Activated CD8-positive, alpha-beta memory T cell treated with anti-CD3 and anti-CD28 coated beads for 1 hour (primary cell): ENCODE measurements at places on chromosomes 2 and 18.

DNA sequence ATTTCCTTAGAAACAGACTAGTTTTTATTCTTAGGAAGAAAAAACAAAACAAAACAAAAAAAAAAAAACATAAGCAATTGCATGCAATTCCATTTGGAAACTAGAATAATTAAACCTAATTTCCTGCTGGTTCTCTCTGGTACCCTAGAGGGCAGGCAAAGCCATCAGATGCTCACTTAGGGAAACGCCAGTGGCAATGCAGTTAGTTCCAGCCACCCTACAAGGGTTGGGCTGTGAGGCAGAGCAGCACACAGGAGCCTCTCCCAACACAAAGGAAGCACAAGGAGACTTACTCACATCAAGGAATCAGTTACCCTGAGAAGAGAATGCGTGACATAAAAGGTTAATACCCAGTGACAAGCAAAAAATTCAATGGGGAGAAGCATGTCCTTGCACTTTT is 28.8 kb downstream of the CCDC93 start:
- no peak for DNase-seq

DNA sequence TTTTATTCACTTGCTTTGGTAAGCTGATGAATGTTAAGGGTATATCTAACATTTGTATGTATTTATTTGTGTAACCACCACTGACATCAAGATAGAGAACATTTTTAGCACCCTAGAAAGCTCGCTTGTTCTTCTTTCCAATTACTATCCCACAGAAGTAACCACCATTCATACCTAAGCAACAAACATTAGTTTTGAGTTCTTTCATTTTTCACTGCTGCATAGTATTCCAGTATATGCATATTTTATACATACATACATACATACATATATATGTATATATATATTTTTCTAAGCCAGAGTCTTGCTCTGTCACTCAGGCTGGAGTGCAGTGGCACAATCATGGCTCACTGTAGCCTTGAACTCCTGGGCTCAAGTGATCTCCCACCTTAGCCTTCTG is 11.1 kb upstream of the DYM start:
- no peak for DNase-seq

GRCh38 chr2:1482253-1482675 is 69.0 kb downstream of the TPO start:
- no peak for DNase-seq

DNA sequence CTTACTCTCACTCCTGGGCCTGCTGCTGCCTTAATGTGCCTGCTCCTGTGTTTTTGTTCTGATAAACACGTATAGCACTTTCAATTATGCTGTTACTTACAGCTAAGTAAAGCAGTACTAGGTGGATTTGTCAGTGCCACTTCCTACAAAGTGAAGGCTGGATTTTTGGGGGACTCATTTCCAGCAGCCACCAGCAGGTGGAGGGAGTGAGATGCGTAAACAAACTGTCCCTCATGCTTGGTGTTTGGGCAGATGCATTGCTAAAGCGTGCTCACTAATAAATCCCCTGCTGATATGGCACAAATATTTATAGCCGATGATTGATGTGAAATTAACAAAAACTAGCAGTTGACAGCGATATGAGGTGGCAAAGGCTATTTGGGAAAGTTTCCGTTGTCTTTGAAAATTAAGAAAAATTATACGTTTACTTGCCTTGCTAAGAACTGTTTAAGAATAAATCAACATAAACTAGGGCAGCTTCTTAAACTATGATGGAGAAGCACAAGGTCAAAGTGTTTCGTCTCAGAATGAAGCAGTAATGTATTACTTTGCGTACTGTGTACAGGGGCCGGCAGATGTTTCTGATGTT is 101.7 kb downstream of the AGAP1 start:
- no peak for DNase-seq

GRCh38 chr18:6328621-6329010 is 86.1 kb downstream of the L3MBTL4 start:
- DNase-seq, result no peak

DNA sequence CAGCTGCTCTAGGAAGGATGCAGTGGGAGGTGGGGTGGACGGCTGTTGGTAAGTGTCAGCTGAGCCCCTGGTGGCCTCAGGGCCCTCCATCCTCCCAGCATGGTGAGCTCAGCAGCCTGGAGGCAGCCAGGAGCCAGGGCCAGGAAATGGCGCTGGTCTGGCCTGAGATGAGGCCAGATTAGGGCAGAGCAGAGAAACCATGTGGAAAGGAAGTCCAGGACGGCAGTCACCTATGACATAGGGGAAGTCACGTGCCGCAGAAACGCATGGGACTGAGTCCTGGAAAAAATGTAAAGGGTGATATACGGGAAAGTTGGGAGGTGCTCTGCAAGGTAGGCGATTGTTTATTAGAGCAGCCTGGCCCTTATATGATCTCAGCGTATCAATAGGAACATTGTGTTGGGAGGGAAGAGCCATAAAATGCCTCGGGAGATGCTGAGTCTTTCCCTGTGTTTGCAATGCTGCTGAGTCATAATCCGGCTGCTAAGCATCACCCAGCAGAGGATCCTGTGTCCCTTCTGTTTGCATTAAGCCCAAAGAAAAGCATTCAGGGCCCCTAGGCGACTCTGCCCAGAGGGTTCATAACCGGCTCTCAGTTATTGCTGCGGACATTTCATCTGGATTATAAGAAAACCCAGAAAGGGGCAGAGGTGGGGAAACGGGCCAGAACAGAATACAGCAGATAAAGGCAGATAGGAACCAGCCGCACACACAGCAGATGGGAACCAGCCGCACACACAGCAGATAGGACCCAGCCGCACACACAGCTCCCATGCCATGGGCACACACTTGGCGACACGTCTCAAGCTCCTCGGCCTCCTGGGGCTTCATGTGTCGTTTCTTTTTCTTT is 30.3 kb upstream of the B3GNT7 start:
- DNase-seq, result no peak

GRCh38 chr2:163733301-163733938 is 2.4 kb downstream of the FIGN start:
- no peak for DNase-seq

DNA sequence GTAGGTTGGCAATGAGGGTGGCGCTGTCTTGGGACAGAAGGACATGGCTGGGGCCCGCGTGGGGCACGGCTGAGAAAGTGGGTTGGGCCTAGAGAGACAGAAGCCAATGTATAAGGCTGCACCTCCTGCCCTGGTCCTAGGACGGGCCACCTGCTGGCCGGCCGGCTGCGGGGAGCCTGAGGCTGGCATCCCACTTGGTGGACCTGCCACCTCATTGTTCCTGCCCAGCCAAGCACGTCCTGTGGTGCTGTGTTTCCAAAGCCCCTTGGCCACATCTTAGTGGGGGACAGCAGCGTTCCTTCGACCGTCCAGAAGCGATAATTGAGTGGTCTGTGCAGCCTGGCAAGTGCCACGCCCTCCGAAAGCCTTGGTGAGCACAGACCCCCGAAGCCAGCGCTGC is 223.9 kb downstream of the LDLRAD4 start:
- no peak for DNase-seq

DNA sequence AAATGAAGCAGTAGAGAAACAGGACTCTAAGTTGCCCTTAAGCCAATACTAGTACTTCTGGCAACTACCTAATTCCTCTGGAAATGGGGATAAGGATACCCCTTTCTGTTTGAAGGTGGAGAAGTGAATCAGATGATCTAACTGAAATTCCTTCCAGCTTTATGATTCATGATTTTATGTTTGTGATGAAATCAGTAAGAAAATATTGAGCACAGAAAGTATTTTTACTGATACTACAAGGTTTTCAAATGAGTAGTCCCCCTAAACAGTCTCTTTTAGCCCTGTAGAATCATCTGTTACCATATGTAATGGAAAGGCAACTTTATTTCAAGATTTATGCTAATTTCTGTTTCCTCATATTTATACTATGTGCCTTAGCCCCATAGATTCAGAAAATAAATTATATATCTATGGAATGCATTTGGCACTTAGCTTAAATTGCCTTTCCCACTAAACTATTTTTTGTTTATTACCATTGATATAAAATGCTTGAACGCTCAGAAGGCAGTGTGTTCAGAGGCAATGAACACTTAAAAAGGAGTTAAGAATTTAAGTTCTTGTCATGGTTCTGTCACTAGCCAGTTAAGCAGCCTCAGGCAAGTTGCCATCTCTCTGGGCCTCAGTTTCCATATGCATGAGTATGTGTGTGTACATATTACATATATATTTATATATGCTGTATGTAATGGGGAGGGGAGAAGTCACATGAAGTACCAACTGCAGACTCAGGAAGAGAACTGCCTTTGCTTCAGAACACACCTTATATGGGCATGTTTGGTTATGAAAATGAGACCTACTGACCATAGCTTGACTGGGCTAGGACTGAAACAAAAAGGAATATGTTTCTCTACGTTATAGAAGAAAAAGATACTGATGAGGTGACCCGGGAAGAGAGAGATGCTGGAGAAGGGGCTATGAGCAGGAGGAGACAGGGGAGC is 97.7 kb downstream of the CDC42EP3 start:
- DNase-seq, result no peak

GRCh38 chr18:76886112-76886511 is 63.8 kb downstream of the ZNF236 start:
- no peak for DNase-seq

GRCh38 chr2:20415511-20415918 is 31.4 kb upstream of the RHOB start:
- no peak for DNase-seq

DNA sequence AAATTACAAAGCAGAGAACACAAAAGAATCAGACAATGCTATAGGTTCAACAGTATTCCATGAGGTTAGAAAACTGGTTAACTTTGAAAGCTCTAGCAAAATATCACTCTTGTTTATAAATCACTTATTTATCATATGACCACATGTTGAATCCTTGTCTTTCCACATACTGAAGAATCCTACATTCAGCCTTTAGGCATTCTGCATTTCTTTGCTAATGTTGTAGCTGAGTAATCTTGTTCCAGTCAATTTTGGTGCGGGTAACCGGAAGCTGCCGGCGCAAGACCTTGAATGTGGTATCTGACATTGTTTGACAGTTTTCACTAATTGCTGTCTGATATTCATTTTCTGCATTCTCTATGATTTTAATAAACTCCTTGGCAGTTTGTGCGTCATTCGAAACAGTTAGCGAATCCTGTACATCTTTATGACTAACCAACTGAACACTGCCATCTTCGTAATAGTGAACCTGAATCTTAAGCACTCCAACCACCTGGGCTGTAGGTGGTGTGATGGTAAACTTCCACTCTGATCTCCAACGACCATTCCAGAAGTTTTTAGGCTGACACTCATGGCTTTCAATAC is 154.1 kb downstream of the BAZ2B start:
- no peak for DNase-seq

DNA sequence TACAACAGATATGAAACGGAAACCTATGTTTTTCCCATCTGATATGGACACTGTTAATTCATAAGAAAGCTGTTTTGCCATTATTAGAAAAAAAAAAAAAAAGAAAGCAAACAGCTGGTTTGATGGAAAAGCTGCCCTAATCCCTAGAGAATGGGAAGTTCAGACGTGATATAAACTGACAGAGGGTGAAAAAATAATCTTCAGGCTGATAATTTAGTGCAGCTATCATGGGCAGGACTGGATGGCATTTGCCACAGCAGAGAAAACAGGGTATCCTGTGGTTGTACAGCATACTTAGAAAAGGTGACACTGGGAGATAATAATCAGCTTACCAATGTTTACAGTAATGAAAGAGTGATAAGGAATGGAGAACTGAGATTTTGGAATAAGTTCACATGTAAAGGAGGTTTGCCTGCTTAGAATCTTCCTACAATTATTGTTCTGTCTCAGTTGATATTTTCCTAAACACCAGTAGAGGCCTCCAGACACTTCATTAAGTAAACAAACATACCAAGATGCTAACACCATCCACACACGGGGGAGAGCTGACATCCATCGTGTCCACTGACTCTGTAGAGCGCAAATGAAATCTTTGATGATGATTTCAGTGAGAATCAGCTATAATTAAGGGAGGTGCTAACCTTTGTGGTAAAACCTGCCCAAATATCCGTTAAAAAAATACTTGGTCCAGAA is 211.6 kb upstream of the MMADHC start:
- DNase-seq, result no peak

DNA sequence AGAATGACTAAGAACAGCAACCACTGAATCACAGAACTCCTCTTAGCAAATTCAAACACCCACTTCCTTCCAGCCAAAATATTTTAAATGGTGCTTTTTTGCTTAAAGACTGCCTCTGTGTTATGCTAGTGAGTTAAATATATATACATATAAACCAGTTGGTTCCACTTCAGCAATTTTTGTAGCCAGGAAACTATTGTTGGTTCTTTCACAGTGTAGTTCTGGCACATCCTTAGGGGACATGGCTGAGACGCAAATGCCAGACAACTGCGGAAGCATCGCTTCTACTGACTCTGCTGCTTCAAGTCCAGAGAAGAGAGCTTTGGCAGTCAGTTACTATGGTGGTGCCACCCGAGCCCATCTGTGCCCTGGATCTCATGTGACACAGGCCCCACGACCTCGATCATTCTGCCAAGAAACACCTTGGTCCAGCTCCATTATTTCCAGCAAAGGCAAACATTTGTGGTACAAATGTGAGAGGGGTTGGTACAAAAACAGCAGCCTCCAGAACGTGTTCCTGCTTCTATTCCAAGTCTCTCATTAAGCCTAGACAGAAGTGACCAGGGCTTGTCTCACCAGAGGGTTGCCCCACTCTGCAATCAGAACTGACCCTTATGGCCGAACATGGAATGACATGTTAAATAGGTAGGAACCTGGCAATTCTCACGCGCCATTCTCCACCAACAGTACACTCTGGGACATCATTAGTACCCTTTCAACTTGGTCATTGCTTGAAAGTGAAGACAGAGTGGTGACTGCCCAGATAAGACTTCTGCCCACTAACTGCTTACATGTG is 117.8 kb upstream of the NRP2 start:
- DNase-seq, result no peak

DNA sequence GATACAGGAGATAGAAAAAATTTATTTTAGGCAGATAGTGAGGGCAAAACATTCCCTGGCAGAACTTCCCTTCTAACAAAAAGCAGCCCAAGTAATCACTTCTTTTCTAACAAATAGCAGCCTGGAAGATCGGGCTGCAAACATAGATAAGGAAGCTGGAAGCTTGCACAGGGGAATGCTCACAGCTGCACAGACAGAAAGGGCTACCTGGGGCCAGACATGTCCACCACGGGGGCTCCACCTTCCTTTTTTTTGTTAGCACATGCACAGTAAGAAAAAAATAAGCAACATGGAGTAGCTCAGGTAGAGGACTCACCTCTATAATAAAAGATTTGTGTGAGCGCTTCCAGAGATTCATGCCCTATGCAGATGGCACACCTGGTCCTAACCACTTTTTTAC is 420.5 kb downstream of the PTH2R start:
- DNase-seq, result no peak

DNA sequence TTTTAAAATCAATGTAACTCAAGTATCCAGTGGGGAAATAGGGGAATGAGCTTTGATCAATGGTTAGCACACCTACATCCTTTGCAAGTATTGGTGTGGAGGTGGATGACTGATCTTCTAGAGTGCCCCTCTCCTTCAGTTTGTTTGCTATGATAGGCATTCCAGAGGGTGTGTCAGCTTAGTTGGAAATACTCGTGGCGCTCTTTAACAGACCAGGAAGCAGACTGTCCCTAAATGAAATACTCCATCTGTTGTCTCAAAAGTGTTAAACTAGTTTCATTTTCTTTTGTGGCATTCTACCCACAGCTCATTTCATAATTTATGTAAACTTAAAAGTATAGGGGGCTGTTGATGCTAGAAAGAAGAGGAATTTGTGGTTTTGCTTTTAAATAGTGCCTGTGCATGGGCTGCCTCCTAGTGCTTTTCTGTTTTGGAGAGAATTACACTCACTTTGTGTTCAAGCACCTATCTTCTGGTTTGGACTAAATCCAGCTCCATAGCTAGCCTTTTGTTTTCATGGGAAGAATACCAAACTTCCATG is 66.2 kb downstream of the STAT1 start:
- DNase-seq, result no peak
